ENCODE measurements at places on chromosomes 11 and 22. TPM values are rescaled to one million over a fixed set of nuclear protein-coding genes. Genes with fewer than 3 reads are reported as not detected.

GRCh38 chr11:19994672-19995071 lies 165.6 kb downstream of the DBX1 start:
- no peak overlapping the region for H3K4me3 ChIP-seq
- peaks cover 11% of the 10 kb centered on the region for H3K4me1 ChIP-seq
- H3K27ac ChIP-seq: no peak overlapping the region
- peaks cover 23% of the 10 kb centered on the region for H3K36me3 ChIP-seq
- H3K27me3 ChIP-seq: no peaks in the 10 kb centered on the region

Gene MISFA
- total RNA-seq: 1.3 TPM

DNA sequence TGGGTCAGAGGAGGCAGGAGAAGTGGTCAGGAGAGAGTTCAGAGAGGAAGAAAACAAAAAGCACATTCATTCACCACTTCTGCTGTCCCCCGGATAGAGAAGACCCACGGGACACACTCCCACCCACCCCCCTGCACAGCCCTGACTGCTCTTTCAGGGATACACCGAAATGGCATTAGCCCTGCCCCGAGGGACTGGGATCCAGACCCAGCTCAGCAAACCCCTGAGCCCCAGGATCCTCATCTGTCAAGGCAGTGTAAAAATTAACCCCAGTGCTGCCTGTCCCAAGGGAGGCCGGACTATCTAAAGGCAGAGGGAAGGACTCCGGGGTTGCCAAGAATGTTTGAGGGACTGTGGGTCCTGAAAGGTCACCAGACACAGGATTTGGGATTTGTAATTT lies 31.2 kb downstream of the TPBGL start:
- H3K4me1 ChIP-seq: no peaks in the 10 kb centered on the region
- H3K36me3 ChIP-seq: peaks cover 100% of the 10 kb centered on the region
- H3K27me3 ChIP-seq: no peaks in the 10 kb centered on the region
- no peak overlapping the region for H3K4me3 ChIP-seq
- no peak overlapping the region for H3K27ac ChIP-seq

GRCh38 chr11:61173456-61173855 lies 12.2 kb upstream of the VPS37C start:
- DNase-seq: peak; percentile 49
- H3K36me3 ChIP-seq: no peaks in the 10 kb centered on the region
- H3K4me1 ChIP-seq: peaks cover 30% of the 10 kb centered on the region

- H3K27ac ChIP-seq: no peak overlapping the region
- H3K27me3 ChIP-seq: no peaks in the 10 kb centered on the region
- no peak overlapping the region for H3K4me3 ChIP-seq
- no peak for DNase-seq
Measured at GRCh38 chr11:9840460-9841004, 176.7 kb downstream of the SWAP70 start.

Gene SLC15A3
- total RNA-seq: 15.6 TPM

- no peak overlapping the region for H3K27ac ChIP-seq
- H3K27me3 ChIP-seq: no peaks in the 10 kb centered on the region
- H3K36me3 ChIP-seq: peaks cover 74% of the 10 kb centered on the region
- DNase-seq: no peak
- peaks cover 19% of the 10 kb centered on the region for H3K4me1 ChIP-seq
Measured at GRCh38 chr22:17897426-17897825, 123.2 kb upstream of the BID start.

DNA sequence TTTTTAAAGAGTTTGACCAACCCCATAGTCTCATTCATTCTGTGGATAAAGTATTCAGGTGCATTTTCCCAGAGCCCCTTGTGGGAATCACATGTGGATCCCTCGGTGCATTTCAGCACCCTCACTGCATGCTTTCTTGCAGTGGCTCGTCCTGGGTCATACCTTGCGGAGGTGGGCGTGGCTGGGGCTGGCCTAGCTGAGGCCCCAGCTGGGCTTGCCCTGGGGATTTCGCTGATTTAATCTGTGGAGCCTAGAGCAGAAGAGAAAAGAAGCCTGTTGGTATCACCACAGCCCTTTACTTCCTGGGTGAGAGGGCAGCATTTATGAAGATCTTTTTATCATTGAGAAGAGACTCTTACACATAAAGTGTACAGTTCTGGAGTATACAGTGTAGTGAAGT lies 53.1 kb downstream of the FBXO7 start:
- DNase-seq: peak; percentile 23
- no peak overlapping the region for H3K27ac ChIP-seq
- no peak overlapping the region for H3K4me3 ChIP-seq
- H3K4me1 ChIP-seq: peaks cover 16% of the 10 kb centered on the region
- H3K27me3 ChIP-seq: no peaks in the 10 kb centered on the region

Measured in stomach (tissue), 19 donors.